ENCODE measurements at places on chromosomes 12 and 14.

- no peak for DNase-seq
- H3K4me1 ChIP-seq = peaks cover 6% of the 10 kb centered on the region
- H3K4me3 ChIP-seq = no peak overlapping the region
- no peaks in the 10 kb centered on the region for H3K36me3 ChIP-seq
- H3K27me3 ChIP-seq = no peaks in the 10 kb centered on the region
These were observed 437.1 kb downstream of the NPAS3 start for GRCh38 chr14:33375786-33376185.

DNA sequence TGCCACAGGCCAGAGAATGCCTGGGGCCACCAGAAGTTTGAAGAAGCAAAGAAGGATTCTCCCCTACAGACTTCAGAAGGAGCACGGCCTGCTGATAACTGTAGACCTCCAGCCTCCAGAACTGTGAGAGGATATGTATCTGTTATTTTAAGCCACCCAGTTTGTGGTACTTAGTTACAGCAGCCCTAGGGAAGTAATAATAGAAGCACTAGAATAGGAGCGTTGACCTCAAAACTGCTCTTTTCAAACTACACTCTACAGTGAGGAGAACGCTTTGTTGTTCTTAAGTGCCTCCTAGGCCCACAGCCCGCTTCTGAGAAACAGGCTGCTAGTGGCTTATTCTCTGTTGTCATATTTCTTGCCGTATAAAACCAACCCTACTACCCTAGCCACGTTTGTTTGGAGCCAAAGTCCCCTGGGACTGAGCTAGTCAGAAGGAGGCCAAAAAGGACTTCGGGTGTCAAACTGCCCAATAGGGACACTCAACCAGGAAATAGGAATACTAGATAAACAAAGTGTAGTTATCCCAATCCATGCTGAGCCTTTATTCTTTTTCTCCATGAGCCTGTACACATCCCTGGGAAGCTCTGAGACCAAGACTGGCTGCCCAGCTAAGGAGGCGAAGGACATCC, 38.5 kb upstream of the FRS2 start:
- no peak for DNase-seq
- H3K27ac ChIP-seq = no peak overlapping the region
- no peak overlapping the region for H3K4me3 ChIP-seq
- H3K4me1 ChIP-seq = no peaks in the 10 kb centered on the region
- H3K36me3 ChIP-seq = peaks cover 5% of the 10 kb centered on the region
- H3K27me3 ChIP-seq = no peaks in the 10 kb centered on the region

GRCh38 chr14:24892497-24893051, 157.4 kb downstream of the STXBP6 start:
- no peak overlapping the region for H3K27ac ChIP-seq
- no peak overlapping the region for H3K4me3 ChIP-seq
- no peak for DNase-seq
- no peaks in the 10 kb centered on the region for H3K4me1 ChIP-seq
- no peaks in the 10 kb centered on the region for H3K27me3 ChIP-seq

GRCh38 chr14:53249059-53249458, 95.9 kb upstream of the DDHD1 start:
- H3K27me3 ChIP-seq = no peaks in the 10 kb centered on the region
- no peak overlapping the region for H3K27ac ChIP-seq
- no peak for DNase-seq
- no peaks in the 10 kb centered on the region for H3K4me1 ChIP-seq
- no peaks in the 10 kb centered on the region for H3K36me3 ChIP-seq
- H3K4me3 ChIP-seq = no peak overlapping the region

- H3K36me3 ChIP-seq = peaks cover 22% of the 10 kb centered on the region
- H3K27me3 ChIP-seq = no peaks in the 10 kb centered on the region
- DNase-seq = no peak
- no peak overlapping the region for H3K27ac ChIP-seq
- no peak overlapping the region for H3K4me3 ChIP-seq
These were observed 40.6 kb downstream of the CHGA start for GRCh38 chr14:92963301-92964123.

Measured in MCF 10A (cell line).